Uterus (tissue), 4 donors: ENCODE measurements at places on chromosomes 7 and 10. TPM values are rescaled to one million over a fixed set of nuclear protein-coding genes. Genes with fewer than 3 reads are reported as not detected.

The ICA1 gene
- total RNA-seq: 33.0 TPM

The SAMD9L gene
- 30.0 TPM for total RNA-seq

The FOXI2 gene
- total RNA-seq: not detected

The HOXA10 gene
- total RNA-seq: 50.5 TPM

The SRGN gene
- total RNA-seq: 92.5 TPM

The SPAM1 gene
- not detected for total RNA-seq

The SYPL1 gene
- 129 TPM for total RNA-seq

The POT1 gene
- 15.3 TPM for total RNA-seq

DNA sequence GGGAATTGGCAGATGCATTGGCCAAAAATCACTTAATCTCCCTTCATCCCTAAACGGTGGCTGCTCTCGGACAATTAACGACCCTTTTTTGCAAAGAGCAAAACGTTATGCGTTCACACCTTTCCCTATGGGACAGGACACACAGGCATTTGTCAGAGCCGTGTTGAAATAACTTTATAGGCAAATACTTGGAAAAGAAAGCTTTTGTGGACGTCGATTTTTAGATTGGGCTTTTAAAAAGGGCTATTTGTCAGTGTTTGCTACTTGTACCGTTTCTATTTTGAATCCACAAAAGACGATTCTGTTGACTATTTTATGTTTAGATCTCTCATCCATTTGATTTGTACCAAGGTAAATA is 245.6 kb downstream of the SLC25A13 start:
- DNase-seq: no peak

DNA sequence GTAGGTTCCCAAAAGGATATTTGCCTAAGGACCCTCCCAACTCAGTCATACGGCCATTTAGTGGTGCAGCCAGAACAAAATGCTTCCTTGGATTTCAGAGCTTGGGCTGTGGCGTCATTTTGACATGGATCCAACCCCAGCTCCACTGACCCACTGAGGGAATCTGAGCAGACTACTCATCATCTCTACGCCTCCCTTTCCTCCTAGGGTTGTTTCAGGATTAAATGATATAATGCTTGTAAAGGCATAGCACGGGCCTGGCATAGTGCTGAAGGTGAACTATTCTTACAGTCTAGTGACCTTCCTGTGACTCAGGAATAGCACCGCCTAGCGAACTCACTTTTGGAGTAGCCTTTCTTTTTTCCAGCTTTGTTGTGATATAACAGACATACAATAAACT is 70.3 kb upstream of the LOXL4 start:
- no peak for DNase-seq

GRCh38 chr7:8125680-8126444 is 136.1 kb downstream of the ICA1 start:
- DNase-seq: no peak

GRCh38 chr10:74841265-74841973 is 15.0 kb downstream of the KAT6B start:
- DNase-seq: no peak

DNA sequence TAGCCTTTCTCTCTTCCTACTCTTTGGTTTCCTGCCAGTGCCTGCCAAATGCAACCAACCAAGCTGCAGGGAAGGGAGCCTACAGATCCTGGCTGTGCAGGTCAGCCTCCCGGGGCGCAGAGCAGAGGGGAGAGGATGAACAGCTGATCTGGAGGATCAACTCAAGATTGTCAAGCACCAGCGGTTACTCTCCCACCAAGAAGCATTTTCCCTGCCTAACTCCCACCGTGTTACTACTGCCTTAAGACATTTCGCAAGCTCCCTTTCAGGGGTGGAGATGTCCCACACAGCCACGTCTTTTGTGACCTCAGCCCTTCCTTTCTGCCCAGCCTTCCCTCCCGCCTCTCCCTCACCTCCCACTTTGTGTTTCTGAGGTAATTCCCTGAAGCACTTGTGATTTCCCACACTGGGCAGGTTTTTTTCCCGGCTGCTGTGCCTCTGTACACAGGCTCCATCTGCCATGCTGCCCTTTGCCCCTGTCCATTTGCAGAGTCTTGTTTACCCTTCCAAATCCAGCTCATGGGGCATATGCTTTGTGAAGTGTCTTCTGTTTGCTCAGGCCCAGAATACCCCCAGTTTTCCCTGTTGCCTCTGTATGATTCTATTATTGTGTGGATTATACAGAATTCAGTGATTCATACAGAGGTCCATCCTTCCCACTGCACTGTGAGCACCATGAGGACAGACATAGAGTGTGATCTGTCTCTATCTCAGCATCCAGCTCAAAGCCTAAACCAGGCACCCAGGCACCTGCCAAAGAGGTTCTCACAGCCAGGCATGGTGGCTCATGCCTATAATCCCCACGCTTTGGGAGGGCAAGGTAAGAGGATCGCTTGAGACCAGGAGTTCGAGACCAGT is 40.9 kb upstream of the PAPSS2 start:
- no peak for DNase-seq

DNA sequence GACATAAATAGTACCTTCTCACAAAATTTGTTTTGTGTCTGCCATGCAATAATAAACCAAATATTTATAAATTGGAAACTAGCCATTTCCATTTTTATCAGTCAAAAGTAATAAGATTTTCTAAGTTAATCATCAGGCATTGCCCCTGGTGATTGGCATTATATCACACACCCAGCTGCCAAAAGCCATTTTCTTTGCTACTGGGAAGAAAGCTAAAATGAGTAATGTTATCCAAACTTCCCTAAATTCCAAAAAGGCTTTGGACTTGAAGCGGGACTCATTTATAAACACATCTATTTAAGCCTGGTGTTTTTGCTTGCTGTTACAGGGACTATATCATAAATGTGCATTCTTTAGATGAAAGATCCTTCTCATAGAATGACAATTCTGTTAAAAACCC is 86.0 kb downstream of the AKR1D1 start:
- no peak for DNase-seq

DNA sequence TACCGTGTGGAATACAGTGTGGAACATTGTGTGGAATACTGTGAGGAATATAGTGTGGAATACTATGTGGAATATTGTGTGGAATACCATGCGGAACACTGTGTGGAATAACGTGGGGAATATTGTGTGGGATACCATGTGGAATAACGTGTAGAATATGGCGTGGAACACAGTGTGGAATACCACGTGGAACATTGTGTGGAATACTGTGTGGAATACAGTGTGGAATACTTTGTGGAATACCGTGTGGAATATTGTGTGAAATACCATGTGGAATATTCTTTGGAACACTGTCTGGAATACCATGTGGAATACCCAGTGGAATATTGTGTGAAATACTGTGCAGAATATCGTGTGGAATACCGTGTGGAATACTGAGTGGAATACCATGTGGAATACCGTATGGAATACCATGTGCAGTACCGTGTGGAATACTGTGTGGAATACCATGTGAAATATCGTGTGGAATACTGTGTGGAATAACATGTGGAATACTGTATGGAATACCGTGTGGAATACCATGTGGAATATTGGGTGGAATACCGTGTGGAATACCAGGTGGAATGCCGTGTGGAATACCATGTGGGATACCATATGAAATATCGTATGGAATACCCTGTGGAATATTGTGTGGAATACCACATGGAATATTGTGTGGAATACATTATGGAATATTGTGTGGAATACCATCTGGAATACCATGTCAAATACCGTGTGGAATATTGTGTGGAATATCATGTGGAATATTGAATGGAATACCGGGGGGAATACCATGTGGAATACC is 133.1 kb upstream of the CHST15 start:
- DNase-seq: no peak

- no peak for DNase-seq
Measured at GRCh38 chr7:81839708-81840369, 70.0 kb upstream of the HGF start.

DNA sequence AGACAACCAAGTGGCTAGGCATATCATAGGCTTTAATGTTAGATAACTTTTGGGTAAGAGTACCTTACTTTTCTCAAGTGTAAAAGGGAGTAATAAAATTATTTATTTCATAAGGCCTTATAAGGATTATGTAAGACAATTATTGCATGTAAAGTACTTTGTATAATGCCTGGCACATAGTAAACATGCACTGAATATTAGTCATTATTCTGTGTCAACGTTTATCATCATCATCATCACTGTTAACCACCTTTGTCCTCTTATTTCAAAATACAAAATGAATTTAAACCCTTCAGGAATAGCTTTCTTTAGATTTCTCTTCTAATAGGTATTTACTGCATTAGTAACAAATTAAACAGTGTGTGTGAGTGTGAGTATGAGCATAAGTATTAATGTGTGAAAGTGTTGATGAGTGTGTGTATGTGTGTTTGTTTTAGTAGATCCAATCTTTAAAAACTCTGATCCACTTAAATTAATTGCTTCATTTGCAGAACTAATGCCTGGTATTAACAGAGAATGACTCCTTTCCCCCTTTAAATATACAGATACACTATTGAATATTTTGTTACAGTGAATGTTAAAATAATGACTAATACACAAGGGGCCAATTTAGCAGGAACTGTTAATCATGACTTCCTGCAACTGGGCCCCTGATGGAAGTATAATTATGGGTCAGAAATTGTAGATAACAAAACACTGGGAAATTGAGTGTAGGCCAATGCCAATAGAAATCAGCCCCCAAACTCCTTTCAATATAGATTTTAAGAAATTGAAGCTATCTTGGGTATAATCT is 213.3 kb upstream of the FZD8 start:
- no peak for DNase-seq

DNA sequence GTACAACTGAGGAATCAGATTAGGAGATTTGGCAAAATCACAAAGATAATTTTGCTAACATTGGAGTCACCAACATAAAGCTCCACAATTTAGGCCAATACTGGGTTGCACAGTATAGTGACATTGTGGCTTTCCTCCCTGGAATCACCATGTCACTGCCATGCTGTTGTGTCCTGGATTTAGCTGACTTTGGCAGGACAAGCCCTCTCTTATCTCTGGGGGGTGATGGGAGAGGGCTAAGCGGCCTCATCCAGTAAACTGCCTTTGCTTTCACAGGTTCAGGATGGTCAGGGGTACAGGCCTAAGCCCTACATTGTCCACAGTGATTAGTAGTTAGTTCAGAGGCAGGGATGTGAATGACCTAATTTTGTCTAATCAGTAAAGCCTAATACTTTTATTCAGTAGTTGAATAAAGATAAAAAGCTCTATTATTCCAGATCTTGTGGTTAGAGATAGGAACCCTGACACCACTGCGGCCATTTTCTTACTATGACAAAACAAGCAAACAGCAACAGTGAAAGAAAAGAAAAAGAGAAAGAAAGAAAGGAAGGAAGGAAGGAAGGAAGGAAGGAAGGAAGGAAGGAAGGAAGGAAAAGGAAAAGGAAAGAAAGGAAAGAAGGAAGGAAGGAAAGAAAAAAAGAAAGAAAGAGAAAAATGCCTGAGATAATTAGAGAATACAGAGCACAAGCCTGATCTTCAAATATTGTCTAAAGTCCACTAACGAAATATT is 140.1 kb downstream of the ETV1 start:
- DNase-seq: no peak

GRCh38 chr10:8104005-8104404 is 49.5 kb downstream of the GATA3 start:
- DNase-seq: no peak

DNA sequence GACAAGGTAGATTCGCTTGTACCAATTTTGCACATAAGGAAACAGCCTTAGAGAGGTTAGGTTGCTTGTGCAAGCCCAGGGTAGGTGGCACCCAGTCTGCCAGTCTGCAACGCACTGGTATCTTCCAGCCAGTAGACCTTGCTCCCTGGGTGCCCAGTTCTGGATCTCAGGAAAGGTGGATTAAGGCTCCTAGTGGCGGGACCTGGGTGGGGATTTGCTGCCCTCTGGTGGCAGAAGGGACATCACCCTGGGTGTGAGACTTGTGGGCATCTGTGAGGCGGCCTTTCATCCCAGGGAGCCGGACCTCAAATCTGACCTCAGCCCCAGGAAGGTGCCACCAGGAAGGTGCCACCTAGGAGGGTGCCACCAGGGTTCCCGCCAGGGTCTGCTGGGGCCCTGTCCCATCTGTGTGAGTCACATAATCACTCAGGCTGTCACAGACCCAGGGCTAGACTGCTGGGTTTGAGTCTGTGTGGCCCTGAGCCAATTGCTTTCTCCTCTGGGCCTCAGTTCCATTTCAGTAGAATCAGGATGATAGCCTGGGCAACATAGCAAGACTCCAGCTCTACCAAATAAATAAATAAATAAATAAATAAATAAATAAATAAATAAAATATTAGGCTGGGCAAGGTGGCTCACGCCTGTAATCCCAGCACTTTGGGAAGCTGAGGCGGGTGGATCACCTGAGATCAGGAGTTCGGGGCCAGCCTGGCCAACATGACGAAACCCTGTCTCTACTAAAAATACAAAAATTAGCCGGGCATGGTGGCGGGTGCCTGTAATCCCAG is 5.3 kb upstream of the PRKRIP1 start:
- peak; percentile 82 for DNase-seq

DNA sequence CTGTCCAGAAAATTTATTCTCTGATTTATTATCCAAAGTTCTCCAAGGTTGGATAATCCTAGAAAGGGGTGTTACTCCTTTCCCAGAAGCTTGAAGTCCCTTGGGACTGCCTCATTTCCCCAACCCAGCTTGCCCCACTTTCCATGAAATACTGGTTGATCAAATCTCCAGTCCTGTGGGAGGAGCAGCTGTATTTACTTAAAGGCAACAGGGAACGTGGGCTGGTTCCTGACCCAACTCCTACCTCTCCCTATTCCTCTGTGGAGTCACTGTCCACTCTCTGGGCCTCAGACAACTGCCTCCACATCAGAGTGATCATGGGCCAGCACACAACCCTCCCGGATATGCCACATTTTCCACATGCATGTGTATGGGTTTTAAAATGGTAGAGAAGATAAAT is 166.2 kb upstream of the PRR15 start:
- DNase-seq: no peak

- DNase-seq: no peak
Measured at GRCh38 chr10:28837613-28838390, 160.5 kb downstream of the BAMBI start.

GRCh38 chr10:53898532-53898931 is 902.5 kb downstream of the PCDH15 start:
- DNase-seq: no peak

DNA sequence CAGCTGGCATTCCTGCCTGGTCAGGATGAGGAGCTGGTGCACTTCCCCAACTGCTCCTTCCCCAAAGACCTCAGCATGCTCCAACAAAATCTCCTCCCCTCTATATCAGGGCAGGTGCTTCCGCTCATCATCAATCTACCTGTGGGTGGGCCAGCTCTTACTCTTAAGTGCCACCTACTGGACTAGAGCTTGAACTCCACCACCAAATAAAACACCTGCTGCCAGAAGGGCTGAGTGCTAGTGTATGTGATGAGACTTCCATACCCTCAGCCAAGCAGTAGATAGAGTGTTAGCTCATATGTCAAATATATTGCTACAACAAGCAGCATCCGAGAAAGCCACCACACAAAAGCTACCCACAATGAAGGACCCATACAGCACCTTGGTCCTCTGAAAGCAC is 264.3 kb downstream of the RNLS start:
- DNase-seq: no peak
